Hematopoietic multipotent progenitor cell treated with erythropoietin and hydrocortisone succinate and interleukin-3 and kit ligand, for 4 days (in vitro differentiated cells): ENCODE measurements at places on chromosomes 3 and 15.

GRCh38 chr15:76217029-76217881 is 94.0 kb downstream of the ETFA start:
- no peak for DNase-seq

- DNase-seq, result no peak
These were observed 885.2 kb upstream of the CFAP20DC start for GRCh38 chr3:59935025-59935424.

GRCh38 chr3:72426618-72427397 is 421.4 kb downstream of the SHQ1 start:
- peak; percentile 51 for DNase-seq

- peak; percentile 49 for DNase-seq
These were observed 25.6 kb upstream of the NLGN1 start for GRCh38 chr3:173371848-173372487.

DNA sequence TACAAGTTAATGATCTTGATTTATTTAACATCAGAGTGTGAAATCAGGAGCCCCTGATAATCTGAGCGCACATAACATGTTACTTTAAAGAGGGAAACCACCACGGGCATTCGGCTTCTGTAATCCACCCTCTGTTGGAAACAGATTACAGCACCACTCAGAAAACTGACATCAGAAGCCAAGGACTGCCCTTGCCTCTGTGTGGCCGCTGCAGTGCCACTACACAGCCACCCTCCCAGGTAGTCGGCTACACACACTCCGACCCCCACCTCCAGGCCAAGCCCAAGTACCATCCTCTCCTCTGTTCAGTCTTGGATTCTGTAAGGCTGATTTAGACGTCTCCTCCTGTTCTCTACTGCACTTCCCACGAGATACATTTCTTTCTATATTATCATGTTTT is 251.7 kb downstream of the GABRB3 start:
- no peak for DNase-seq

- peak; percentile 27 for DNase-seq
These were observed at the start of gene CFAP100 for GRCh38 chr3:126394179-126394976. TSS of gene CFAP100 (plus strand) at chr3:126394909. CDS start at chr3:126396001, 1,092 bp downstream.

DNA sequence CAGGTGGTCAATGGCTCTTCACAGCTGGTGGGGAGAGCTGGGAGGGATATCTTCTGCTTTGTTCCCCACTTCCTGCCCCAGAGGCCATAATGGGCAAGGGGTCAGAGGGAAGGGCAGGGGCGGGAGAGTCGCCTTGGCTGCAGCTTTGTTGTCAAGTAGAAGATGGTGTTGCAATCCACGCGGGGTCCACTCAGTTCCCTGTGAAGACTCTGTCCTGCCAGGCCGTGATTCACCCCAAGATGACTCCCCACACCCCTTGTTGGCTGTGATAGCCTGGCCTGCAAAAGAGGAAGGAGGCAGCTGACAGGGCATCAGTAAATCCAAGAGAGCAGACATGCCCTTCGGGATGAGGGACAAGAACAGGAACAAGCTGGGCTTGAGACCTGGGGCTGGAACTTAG is 6.9 kb downstream of the GALNT15 start:
- DNase-seq, result peak; percentile 46

GRCh38 chr3:102484363-102484762 is 49.5 kb downstream of the ZPLD1 start:
- no peak for DNase-seq

- peak; percentile 22 for DNase-seq
These were observed 40.0 kb downstream of the ASB7 start for GRCh38 chr15:100642213-100642949.
